ENCODE measurements at places on chromosomes 13 and 19. TPM values are rescaled to one million over a fixed set of nuclear protein-coding genes. Genes with fewer than 3 reads are reported as not detected.

Gene ZNF536
- total RNA-seq: 1.2 TPM

Gene RDH8
- not detected for total RNA-seq

Gene CBARP
- total RNA-seq: 1.6 TPM

Gene ZNF611
- total RNA-seq: 11.3 TPM

Gene NXNL1
- total RNA-seq: 0.56 TPM

Gene SMIM17
- total RNA-seq: 0.39 TPM

Gene TICAM1
- 6.9 TPM for total RNA-seq

Gene DLEU7
- 0.10 TPM for total RNA-seq

Gene WTIP
- 16.9 TPM for total RNA-seq

Gene TUBA3C
- total RNA-seq: not detected

Gene IGFL3
- not detected for total RNA-seq

Gene MEDAG
- 36.7 TPM for total RNA-seq

Gene RFXAP
- 3.5 TPM for total RNA-seq

Gene ENOX1
- 2.0 TPM for total RNA-seq

Gene ZNF615
- 10.0 TPM for total RNA-seq

Gene CRLF1
- total RNA-seq: 66.7 TPM

Gene ZNF763
- total RNA-seq: 3.4 TPM

Gene TLE6
- 1.9 TPM for total RNA-seq

Gene KIR2DL1
- not detected for total RNA-seq
